AG09319 (cell line): ENCODE measurements at places on chromosomes 5 and 9.

DNA sequence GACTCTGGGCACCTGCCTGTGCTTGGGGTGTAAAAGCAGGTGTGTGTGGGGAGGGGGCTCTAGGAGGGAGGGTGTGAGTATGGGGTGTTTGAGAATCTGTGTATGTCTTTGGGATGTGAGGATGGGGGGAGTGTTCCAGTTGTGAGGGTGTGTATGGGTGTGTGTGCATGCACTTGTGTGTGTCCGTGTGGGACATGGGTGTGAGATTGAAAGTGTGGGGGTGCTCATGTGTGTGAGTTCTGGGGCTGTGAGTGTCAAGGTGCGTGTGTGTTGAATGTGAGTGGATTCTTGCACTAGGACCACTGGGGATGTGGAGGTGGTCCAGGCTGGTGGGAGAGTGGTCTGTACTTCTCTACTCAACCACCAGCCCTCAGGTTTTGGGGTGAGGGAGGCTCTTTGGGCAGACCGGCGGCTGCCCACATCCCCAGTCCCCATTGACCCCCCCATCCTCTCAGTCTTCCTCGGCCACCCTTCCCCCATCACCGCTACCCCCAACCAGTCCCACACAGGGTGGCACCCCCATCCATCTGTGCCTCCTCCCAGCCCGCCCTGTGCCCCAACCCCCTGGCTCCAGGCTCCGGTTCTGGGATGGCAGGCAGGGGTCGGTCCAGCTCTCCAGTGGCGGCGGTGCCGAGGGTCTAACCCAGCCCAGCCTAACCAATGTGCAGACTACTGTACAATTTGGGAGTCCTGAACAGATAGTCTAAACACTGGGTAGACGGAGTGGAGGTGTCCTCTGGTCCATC, 31.5 kb downstream of the GOLGA2 start:
- no peak for DNase-seq

DNA sequence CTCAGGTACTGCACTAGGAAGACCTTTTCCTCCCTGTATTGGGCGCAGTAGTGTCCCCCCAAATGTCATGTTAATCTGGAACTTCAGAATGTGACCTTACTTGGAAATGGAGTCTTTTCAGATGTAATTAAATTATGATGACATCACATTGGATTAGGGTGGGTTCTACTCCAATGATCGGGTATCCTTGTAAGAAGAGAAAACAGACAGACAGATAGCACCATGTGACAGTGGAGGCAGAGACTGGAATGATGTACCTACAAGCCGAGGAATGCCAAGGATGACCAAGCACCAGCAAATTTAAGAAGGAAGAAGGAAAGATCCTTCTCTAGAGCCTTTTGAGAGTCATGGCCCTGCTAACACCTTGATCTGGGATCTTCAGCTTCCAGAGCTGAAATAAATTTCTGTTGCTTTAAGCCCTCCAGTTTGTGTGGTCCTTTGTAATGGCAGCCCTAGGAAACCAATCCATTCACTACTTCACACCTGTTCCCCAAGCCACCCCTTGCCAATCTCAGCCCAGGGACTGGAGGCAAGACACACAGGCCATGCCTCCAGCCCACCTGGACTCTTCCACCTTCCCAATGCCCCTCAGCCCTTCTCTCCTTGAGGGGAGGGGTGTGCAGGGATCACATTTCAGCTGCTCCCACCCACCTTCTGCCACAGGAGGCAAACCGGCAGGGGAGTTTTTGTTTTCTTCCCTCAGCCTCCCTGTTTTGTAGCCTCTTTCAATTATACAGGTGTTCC, 1.6 kb downstream of the CCNJL start:
- no peak for DNase-seq

GRCh38 chr9:123339666-123340510, 16.1 kb upstream of the CRB2 start:
- no peak for DNase-seq

- DNase-seq = no peak
Measured at GRCh38 chr9:107760469-107761242, 271.1 kb upstream of the KLF4 start.

DNA sequence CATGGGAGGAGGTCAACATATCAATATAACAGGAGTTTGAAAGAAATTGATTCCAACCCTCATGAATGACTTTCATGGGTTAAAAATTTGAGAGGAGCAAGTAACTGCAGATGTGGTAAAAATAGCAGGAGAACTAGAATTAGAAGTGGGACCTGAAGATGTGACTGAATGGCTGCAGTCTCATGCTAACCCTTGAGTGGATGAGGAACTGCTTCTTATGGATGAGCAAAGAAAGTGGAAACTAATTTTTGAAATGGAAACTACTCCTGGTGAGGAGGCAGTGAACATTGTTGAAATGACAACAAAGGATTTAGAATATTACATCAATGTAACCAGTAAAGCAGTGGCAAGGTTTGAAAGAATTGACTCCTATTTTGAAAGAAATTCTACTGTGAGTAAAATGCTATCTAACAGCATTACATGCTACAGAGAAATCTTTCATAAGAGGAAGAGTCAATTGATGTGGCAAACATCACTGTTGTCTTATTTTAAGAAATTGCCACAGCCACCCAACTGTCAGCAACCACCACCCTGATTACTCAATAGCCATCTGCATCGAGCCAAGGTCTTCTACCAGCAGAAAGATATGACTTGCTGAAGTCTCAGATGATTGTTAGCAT, 1683.2 kb downstream of the MAT2B start:
- no peak for DNase-seq

GRCh38 chr9:82191082-82191770, 202.7 kb downstream of the SPATA31D1 start:
- no peak for DNase-seq

- no peak for DNase-seq
Measured at GRCh38 chr5:127337876-127338275, 47.3 kb downstream of the MEGF10 start.

DNA sequence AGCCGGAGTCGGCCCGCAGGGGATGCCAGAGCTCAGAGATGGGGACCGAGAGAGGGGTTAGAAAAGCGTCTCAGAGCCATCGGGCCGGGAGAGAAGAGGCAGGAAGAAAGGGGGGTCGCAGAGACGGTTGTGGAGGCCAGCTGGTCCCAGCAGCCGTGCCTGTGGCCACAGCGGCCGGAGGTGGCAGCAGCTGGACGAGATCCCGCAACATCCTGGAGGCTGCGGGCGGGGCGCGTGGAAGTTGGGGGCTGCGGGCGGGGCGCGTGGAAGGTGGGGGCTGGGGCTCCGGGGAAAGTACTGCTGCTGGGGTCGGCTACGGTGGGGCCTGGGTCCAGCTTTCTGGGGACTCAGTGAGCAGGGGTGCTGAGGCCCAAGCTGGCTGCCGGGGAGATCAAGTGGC, 34.4 kb upstream of the EGFL7 start:
- DNase-seq = no peak
